ENCODE measurements at places on chromosomes 11 and 22. TPM values are rescaled to one million over a fixed set of nuclear protein-coding genes. Genes with fewer than 3 reads are reported as not detected.

ZNF280A gene
- total RNA-seq: not detected

OR51B2 gene
- not detected for total RNA-seq

RIBC2 gene
- 0.88 TPM for total RNA-seq

RIC3 gene
- total RNA-seq: not detected

OVOL1 gene
- total RNA-seq: not detected

NRIP3 gene
- total RNA-seq: 6.8 TPM

FHIP1B gene
- total RNA-seq: 15.6 TPM

OR5B21 gene
- total RNA-seq: not detected

PLAAT2 gene
- not detected for total RNA-seq

- no peak for DNase-seq
These were observed 78.8 kb upstream of the BID start for GRCh38 chr22:17853073-17853472.

DNA sequence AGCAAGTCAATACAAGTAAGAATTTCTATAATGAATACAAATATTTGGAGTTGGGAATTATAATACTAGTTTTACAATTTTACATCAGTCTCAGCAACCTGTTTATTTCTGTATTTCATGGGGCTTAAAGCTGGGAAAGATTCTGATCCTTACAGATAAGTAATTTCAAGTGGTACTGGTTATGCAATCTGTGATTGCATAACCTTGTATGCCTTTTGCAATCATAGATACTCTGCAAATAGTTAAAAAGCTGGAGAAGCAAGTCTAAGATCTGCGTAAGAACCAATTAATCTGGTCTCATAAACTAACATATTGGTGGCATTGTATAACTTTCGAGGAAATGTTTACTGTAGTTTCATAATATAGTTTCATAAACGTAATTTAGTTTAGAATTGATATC is 198.3 kb upstream of the PGR start:
- no peak for DNase-seq

DNA sequence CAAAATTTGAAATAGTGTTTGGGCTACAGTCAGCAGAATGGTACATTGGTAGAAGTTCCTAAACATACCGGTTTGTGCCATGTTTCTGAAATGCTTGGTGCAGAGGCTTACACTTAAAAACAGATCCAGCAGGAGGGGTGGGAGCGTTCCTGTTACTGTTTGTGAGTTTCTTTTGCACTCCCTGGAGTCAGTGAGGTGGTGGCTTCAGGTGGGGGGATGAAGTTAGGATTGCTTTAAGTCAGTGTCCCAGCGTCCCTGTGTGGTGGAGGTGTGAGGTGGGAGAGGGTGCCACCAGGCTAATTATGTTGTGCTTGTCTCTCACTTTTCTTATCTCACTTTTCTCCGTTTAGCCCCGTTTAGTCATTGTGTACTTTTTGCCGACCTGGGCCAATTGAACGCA is 9.7 kb downstream of the TNRC6B start:
- DNase-seq: no peak

DNA sequence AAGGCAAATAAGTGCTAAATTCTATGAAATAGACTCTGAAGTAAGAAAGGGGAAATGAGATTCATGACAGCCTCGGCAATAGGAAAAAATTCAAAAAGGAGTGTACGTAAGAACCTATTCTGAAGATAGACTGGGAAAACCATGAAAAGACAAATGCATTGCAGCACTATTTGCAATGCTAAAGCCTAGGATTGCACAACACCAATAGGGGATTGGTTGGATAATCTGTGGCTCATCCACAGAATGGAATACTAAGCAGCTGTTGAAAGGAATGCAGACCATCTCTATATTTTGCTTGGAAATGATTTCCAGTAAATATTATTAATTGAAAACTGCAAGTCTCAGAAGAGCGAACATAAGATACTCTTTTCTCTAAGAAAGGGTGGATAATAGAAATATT is 91.7 kb upstream of the CLMP start:
- DNase-seq: no peak

DNA sequence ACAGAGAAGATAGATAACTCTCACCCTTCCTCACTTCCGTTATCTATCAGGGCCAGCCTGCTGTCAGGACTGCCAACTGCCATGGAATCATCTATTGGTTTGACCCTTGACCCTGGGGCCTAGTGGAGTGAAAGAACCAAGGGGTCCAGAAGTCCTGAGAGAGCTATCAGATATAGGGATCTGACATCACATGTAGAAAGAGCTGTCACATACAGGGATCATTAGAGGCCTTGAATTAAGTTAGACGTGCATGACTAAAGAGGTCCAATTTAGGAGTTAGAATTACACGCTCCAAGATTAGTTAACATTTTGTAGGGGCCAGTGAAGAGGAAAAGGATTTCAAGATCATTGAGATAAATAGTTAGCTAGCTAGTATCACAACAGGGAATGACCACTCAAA is at the start of gene TMEM225:
Gene TMEM225, minus strand, starts transcription at position 101 of the 400 bp plus-strand sequence. CDS start 245 bp downstream, outside the sequence.
- no peak for DNase-seq

- peak; percentile 74 for DNase-seq
These were observed 45.6 kb downstream of the PISD start for GRCh38 chr22:31616315-31616980.

DNA sequence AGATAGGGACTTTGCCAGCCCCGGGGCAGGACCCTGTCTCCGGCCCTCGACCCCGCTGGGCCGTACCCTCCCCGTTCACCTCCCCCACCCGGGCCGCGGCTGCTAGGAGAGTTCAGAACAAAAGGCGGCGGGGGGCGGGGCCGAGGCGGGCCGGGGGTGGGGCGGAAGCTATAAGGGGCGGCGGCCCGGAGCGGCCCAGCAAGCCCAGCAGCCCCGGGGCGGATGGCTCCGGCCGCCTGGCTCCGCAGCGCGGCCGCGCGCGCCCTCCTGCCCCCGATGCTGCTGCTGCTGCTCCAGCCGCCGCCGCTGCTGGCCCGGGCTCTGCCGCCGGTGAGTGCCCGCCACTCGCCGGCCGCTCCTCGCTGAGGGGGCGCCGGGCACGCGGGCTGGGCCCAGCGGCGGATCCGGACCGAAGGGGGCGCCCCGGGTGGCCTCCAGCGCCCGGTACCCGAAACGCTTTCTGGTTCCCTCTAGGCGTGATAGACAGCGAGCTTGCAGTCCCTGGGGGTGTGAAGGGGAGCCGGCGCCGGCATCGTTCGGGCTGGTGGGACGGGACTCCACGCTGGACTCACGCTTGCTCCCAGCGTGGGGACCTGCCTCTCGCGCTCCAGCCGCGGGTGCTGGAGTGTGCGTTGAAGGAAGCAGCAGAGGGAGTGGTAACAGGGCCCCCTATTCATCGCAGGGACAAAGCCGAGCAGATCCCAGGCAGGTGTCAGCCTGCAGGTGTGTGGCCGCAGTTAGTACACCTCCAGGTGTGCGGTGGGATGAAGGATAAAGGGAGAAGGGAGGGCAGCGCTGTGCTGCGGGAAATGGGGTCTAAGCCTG is at the start of gene MMP11:
Gene MMP11, plus strand, starts transcription at position 201 of the 825 bp plus-strand sequence. Its CDS starts 22 bp downstream, at position 223.
- DNase-seq: peak; percentile 97

- DNase-seq: no peak
These were observed 13.2 kb downstream of the CRTAM start for GRCh38 chr11:122851366-122851966.

DNA sequence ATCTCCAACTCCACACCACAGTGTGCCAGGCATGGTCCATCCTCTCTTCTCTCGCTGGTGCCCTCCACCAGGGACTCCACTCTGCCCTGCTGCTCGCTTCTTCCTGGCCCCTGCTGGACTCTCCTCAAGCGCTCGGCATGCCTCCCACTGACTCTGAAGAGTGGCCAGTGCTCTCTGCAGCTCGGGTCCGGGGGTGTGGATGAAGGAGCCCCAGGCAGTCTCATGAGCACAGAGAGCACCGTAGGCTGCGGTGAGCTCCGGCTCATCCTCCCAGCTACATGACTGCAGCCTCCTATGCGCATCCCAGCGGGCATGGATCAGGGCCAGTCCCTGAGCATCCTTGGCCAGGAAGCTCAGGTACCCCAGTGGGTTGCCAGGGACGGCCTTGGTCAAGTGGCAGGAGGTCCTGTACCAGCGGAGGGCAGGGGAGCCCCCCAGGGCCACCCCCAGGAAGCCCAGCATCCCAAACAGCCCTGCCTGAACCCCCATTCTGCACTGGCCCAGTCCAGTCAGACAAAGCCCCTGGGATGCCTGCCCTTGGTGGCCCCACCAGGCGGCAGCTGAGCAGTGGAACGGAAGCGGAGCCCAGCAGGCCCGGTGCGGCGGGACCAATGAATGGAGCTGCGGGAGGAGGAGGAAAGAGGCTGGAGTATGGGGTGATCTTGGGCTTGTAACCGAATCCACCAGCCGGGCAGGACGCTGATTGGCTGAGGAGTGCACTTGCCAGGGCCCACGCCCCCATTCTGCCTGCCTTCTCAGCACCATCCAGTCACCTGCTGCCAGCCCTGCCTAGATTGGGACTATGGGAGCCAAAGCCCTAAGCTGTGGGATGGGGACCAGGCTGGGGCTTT is at the start of gene PLA2G3:
Gene PLA2G3, minus strand, starts transcription at position 643 of the 851 bp plus-strand sequence. Its CDS starts 154 bp downstream, at position 489.
- peak; percentile 88 for DNase-seq

DNA sequence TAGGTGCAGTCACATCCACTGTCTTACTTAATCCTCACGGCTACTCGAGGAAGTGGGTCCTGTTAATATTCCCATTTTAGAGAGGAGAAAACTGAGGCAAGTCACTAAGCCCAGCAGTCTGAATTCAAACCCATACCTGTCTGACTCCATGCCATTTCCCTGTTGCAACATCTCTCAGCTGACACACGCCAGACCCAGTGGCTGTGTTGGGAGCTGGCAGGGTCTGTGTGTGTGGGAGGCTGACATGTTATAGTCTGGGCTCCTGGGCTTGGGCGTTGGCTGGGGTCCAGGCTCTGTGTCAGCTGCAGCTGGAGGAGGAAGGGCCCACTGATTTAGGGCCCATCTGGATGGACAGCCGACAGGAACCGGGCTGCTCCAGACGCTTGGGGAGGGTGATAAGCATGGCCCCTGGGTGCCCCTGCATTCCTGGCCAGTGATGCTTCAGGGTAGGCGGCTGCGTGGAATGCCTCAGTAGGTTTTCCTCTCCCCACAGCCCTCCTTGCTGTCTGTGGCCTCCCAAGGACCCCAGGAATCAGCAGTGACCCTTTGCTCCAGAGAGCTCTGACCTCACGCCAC is 562.5 kb downstream of the MN1 start:
- DNase-seq: peak; percentile 94

DNA sequence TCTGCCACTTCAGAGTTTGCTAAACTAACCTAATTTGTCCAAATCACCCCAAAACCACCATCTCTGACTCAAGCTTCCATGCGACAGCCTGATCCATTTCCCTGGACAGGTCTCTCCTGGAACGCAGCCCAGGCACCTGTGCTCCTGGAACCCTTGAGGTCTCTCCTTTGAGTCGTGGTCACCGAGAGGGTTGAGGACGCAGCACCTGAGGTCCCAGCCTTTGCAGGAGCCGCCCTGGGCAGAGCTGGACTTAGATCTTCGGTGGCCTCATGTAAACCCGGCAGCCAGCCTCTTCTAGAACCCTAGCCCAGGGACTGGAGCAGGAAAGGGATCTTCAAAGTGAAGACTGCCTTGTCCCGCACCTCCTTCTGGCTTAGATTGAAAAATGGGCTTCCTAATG is 37.6 kb downstream of the ASRGL1 start:
- DNase-seq: no peak

DNA sequence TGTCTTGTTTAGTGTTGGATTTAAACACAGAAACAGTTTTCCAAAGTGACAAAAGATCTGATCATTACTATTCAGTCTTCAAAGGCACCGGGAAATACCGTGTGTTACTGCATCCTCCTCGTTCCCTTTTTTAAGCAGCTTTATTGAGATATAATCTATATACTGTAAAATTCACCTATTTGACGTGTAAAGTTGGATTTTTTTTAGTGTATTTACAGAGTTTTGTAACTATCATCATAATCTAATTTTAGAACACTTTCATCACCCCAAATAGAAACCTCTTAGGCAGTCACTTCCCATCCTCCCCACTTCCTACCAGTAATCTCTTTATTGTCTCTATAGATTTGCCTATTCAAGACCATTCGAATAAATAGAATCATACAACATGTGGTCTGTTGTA is 1.4 kb downstream of the ANO5 start:
- no peak for DNase-seq

- DNase-seq: peak; percentile 52
These were observed 27.4 kb downstream of the ZNF214 start for GRCh38 chr11:6992457-6993417.

GRCh38 chr11:128953151-128953550 is 10.5 kb upstream of the TP53AIP1 start:
- DNase-seq: no peak

DNA sequence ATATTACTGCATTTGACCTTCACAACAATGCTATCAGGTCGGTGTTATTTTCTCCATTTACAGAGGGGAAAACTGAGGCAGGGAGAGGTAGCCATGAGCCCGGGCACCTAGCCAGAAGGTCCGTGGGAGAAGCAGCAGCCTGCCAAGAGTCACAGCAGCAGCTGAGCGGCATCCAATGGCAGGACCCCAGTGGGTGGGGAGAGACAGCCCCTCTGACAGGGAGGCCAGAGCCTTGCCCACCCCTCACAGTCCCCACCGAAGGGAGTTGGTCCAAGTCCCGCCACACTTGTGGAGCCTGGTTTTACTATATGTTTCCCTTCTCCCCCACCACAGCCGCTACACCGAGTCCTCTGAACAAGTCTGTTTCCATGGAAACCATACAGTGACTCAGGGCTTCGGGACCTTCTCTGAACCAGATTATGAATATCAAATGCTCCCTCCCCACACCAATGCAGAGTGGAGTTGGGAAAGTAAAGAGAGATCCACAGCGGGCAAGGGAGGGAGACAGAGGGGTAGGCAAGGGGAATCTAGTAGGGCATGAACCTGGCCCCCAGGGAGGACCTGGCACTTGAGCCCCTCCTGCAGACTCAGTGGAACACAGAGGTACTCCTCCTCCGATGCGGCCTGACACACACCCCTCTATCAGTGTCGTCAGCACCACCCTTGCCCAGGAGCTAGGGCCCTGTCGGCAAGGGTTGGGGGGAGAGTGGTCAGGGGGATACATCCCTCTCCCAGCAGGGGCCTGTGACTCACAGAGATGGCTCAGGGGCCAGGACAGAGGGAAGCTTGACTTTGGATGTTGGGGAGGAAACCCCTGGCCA is 2.5 kb downstream of the CHST1 start:
- DNase-seq: peak; percentile 100

DNA sequence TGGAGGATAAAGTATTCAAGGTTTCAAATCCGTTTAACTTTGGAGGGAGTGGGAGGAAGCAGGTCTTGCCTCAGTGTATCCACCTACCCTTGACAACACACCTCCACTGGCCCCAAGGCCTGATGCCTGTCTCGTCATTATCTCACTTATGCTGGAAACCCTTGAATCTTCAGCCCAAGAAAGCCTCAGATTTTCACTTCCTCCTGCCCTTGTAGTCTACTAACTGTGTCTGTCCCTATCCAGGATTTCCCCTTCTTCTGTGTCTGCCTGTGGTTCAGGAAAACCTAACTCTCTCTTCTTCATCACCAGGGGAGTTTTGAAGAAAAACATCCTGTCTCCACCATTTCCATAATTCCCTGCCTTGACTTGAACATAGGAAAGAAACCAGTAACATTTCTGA is 56.1 kb downstream of the SYT9 start:
- DNase-seq: no peak

GRCh38 chr11:26626346-26626745 is 54.3 kb upstream of the MUC15 start:
- DNase-seq: peak; percentile 9

- peak; percentile 92 for DNase-seq
These were observed 332 bp downstream of the TEAD1 start for GRCh38 chr11:12674571-12674935.

Measured in osteoblast (primary cell).